Stimulated activated memory B cell treated with anti-CD40 and anti-IgM and Interleukin-4, amounts not matched to agents 10 μg/mL and 1 μg/mL and 100 μg/mL, for 72 hours (primary cell): ENCODE measurements at places on chromosomes 5 and 9.

DNA sequence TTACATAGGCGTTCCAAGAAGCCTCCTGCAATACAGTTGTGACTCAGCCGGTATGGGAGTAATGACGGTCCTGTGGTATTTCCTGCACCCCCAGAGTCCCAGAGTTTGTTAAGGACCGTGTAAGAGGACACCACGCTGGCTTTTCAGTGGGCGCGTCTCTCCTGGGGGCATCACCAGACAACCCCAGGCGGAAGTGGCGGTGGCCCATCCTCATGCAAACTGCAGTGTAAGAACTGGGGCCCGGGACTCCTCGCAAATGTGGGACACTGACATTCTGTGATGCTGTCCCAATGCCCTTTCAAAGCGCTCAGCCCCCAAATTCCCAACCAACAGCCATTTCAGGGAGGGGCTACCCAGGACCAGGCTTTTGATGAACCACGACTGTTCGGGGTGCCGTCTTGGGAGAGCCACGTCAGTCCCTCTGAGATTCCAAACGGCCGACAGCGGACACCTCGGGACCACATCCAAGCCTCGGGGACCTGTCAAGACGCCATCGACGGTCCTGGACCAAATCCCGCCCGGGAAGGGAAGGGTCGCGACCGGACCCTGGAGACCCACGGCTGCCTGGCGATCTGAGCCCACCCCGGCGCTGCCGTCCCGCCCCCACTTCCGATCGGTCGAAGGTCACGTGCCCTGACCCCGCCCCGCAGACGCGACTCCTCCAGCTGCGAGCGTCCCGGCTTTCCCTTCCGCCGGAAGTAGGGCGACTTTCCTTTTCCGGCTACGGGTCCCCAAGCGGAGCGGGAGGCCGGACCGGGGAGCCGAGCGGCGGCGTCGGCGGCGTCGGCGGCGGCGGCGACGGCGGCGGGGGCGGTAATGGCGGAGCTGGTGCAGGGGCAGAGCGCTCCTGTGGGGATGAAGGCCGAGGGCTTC is at the start of gene FUBP3:
Gene FUBP3 (plus strand): TSS at position 713 of the 873 bp plus-strand sequence. CDS start 104 bp downstream, at position 817.
- peak; percentile 94 for ATAC-seq

- no peak for ATAC-seq
Observed at GRCh38 chr9:12989669-12990068, 214.8 kb downstream of the LURAP1L start.

DNA sequence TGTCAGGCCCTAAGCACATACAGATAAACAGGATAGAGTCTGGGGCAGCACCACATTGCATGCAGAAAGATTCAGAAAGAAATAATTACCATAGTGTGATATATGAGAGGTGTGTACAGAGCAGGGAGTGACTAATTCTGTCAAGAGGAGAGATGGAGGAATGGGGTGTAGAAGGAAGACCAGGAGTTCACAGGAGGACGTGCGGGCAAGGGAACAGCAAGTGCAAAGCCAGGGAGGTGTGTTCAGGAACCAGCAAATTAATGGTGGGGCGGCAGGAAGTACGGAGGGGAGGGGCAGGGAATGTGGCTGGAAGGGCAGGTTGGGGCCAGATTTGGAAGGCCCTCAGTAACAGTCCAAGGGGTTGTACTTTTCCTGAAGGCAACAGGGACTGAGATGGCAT is 17.4 kb downstream of the EGR1 start:
- ATAC-seq: no peak

DNA sequence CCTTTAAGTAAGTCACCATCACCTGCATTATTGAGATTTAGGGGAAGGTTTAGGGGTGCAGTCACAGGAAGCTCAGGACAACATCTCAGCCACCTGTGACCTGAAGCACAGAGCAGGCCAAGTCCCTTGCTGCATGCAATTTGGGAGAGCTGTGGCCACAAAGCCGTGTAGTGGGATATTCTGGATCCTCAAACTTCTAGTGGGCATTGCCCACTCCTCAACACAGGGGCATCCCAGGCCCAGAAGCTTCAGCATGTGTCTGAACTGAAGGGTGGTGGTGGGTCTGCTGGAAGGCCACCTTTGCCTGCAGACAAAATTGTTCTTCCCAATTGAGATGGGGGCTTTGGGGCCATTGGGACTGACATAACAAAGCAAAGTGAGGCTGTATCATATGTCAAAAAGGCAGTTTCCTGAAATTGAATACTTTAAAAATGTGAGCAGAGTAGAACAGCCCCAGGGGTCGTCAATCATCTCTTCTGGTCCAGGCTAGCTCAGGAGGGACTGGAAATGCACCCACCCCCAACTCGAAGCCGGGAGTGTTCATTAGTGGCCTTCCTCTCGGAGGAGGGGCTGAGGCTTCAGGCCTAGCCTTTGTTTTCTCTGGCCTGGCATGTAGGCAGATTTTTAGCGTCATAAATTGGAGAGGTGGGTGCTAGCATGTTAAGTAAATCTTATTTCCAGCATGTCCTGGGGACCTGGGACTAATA is 2.8 kb upstream of the GADD45G start:
- ATAC-seq: no peak

- ATAC-seq: peak; percentile 49
Observed at GRCh38 chr5:150624334-150625163, 15.9 kb upstream of the SYNPO start.
